Fibroblast of skin of right quadriceps (primary cell): ENCODE measurements at places on chromosomes 11 and 22.

DNA sequence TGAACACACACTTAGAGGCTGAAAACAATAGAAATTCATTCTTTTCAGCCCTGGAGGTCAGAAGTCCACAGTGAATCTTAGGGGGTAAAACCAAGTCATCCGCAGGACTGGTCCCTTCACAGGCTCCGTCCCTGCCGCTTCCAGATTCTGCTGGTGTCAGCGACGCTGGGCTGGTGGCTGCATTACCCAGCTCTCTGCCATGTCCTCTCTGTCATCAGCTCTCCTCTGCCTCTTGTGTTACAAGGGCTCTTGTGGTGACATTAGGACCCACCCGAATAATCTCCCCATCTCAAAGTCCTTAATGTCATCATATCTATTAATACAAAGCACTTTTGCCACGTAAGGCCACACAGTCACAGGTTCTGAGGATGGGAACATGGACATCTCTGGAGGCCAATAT, 47.7 kb upstream of the ANO1 start:
- no peak for DNase-seq

DNA sequence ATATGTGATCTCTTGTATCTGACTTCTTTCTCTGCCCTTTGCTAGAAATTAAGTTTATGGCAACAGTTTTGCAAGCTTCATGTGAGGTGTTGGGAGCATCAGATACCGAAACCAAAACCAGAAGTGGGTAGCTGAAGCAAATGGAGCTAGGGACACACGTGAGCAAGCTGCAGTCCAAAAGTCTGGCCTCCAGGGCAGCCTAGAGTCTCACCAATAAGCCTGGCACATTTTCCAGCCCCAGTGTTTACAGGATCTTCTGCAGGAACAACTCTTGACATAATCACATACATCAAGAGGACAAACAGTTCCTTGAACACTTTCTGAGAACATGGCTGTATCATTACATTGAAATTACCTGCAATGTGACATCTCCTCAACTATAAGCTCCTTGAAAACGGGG, 114.1 kb downstream of the LARGE1 start:
- DNase-seq = no peak

DNA sequence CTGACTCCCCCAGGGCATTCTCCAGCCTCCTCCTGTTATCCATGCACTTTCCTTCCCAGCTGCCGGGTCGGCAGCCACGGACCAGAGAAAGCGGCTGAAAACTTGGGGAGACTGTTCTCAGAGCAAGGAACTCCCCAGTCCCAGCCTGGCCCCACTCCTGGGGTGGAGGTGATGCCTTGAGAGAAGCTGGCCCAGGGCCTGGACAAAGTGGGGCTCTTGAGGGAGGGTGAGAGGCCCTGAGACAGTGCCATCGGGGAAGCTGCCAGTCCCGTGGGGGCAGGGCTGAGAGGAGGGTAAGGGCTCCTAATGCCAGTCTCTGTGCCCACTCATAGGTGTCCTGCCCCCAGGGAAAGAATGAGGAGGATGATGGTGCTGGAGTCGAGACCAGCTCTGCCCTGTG, 53.8 kb downstream of the FLRT1 start:
- DNase-seq = no peak

- no peak for DNase-seq
These were observed 25.5 kb downstream of the KCNJ5 start for GRCh38 chr11:128916681-128917080.

GRCh38 chr22:33116841-33117547, 58.8 kb upstream of the SYN3 start:
- DNase-seq = no peak

GRCh38 chr11:73177778-73178539, 35.8 kb upstream of the FCHSD2 start:
- peak; percentile 80 for DNase-seq

- no peak for DNase-seq
These were observed 13.7 kb downstream of the PPM1F start for GRCh38 chr22:21938906-21939305.

DNA sequence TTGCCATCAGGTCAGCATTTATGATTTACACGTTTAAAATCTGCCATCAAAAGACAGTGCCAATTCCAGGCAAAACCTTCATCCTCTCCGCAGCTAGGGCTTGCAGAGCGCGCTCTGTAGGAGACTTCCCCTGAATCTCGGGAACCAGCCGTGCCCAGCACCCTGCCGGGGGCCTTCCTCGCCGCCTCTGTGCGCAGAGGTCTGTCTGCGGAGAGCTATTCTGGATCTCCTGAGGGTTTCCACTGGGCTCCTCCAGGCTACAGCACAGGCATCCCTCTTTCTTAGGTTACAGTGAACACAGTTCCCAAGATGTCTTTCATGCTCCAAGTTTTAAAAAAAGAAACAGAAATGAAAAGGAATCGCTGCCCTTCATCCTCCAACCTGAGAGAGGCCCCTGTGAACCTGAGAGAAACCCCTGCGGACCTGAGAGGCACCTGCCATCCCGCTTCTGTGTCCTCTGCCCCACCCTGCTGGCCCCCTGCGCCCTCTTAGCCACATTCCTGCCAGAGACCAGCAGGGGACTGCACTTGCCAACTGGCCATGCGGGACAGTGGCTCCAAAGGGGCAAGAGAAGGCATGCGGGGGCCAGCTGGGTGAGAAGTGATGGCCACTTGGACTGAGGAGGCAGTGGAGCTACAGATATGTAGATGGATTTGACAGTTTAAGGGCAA, 16.1 kb downstream of the TP53AIP1 start:
- no peak for DNase-seq

DNA sequence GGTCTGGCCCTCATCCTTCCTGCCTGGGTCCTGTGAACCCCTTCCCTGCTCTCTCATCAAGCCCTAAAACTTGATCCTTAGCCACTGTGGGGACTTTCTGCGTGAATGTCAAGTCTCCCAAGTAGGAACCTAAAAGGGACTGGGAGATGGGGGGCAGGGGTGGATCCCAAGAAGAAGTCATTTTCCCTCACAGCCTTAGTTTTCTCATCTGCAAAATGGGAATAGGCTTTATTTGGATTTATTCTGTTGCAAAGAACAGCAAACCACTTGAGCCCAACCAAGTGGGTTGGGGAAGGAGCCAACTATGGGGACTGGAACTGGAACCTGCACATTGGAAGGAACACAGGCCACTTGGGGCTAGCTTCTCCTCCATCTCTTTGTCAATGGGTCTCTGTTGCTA, 36.8 kb downstream of the NEU3 start:
- DNase-seq = no peak

DNA sequence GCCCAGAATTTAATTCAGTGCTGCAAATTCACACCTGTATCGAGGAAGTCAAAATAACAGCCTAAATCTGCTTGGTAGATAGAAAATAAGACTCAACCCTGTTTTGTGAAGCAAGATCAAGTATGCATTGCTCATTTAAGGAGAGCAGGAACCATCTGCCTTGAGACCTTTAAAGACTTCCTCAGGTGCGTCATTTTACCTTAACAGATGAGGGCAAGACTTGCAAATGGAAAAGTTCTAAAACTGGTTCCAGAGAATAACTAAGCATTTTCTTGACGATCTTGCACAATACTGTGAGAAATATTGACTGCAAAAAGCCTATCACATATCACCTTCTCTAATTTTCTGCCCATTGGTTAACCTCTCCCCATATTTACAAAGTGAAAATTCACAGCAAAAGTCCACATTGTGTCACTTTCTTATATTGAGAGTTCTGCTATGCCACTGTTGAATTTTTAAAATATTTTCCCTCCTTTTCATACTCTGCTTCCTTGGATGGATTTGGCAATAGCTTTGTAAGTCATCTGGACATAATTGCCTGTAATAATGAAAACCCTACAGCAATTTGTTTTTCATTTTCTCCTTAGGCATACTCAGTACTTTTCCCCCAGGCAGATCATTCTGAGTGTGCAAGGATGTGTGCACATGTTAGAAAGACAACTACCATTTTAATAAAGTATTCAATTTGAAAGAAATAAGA, 234.2 kb downstream of the AASDHPPT start:
- peak; percentile 68 for DNase-seq

DNA sequence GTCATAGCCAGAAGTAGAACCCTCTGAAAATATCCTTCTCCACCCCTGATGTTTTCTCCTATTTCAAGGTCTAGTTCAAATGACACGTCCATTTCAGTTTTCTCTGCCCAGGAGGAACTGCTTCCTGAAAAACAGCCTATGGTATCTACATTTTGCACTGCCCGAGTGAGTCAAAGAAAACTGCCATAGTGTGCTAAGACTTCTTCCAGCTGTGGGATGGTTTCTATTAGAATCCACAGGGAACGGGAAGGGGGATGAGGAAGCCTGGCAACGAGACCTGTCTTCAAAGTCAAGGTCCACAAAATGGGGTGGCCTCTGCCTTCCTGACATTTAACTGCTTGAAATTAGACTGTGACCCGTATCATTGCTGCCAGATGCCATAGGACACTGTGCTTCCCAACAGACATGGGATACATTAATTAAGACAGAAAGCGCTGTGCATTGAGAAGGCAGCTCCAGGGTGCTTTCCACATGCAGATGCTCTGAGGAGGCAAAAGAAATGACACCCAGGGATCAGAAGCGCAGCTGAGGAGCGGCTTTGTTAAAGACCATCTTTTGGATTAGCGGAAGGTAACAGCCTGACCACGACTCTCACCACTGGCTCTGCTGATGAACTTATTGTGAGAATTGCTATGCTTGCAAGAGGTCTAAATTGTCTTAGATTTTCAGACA, 39.4 kb upstream of the NUP50 start:
- DNase-seq = no peak

GRCh38 chr11:37264783-37265182, 666.7 kb upstream of the RAG2 start:
- no peak for DNase-seq

DNA sequence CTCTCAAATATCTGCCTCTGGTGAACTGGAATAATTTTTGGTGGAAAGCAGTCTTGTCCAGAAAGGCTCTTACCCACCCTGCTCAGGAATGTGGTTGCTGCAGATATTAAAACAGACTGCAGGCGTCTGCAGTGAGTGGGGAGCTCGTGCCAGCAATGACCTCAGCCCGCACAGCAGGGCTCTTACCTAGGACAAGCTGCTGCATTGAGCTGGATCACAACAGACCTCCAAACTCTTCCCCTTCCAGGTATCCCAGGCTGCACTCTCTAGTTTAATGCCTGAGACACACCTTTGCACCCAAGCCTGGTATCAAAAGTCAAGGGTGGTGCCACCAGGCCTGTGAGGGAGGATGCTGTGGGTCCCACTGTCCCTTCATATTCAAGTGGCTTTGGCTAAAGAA, 69.7 kb upstream of the CDON start:
- peak; percentile 29 for DNase-seq
